ENCODE measurements at places on chromosomes 16 and 17. TPM values are rescaled to one million over a fixed set of nuclear protein-coding genes. Genes with fewer than 3 reads are reported as not detected.

DNA sequence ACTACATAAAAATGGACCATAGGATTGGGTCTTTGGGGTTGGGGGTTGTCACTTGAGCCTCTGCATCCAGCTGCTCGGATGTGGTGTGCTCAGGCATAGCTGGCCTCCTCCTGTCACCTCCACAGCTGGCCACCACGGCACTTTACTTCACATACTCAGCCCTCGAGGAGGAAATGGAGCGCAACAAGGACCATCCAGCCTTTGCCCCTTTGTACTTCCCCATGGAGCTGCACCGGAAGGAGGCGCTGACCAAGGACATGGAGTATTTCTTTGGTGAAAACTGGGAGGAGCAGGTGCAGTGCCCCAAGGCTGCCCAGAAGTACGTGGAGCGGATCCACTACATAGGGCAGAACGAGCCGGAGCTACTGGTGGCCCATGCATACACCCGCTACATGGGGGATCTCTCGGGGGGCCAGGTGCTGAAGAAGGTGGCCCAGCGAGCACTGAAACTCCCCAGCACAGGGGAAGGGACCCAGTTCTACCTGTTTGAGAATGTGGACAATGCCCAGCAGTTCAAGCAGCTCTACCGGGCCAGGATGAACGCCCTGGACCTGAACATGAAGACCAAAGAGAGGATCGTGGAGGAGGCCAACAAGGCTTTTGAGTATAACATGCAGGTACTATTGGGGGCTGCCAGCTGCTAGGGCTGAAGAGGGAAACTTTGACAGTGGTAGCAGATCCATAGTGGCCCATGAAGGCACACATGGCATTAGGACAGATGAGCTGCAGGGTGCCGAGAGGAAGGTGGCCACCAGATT lies 30.8 kb downstream of the CDIP1 start:
- no peaks in the 10 kb centered on the region for H3K27me3 ChIP-seq
- H3K4me3 ChIP-seq: no peak overlapping the region
- no peaks in the 10 kb centered on the region for H3K4me1 ChIP-seq
- no peak for DNase-seq
- H3K36me3 ChIP-seq: peaks cover 7% of the 10 kb centered on the region
- no peak overlapping the region for H3K27ac ChIP-seq

GRCh38 chr16:4968879-4969483 lies 10.9 kb downstream of the SEC14L5 start:
- H3K27me3 ChIP-seq: no peaks in the 10 kb centered on the region
- H3K4me1 ChIP-seq: no peaks in the 10 kb centered on the region
- no peaks in the 10 kb centered on the region for H3K36me3 ChIP-seq
- no peak overlapping the region for H3K4me3 ChIP-seq

DNA sequence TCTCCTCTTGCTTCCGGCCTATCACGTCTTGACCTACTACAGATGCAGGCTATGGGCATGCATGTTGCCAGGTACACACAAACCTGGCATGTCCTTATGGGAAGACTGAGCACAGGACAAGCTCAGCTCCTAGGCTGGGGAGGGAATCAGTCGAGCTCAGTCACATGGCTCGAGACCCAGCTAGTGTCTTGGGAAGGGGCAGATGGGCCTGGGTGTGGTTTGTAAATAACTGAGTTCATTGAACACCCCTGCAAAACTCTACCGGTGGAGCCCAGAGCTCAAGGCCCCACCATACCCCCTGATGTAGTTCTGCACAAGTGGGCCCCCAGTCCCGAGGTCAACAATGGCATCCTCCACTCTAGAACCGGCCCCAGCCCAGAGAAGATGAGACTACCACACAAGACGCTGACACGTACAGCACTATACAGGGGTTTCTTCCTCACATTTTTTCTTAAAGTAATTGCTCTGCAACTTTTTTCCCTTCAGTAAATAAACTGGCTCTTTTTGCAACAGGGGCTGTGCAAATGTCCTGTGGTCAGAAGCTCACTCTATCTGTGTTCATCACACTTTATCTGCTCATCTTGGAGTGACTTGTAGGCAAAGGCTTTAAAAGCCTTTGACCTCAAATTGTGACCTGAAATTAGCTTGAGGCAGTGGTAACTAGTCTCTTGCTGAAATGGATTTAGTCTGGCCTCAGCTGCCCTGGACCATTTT lies 22.9 kb downstream of the ZNHIT3 start:
- no peak for DNase-seq
- H3K36me3 ChIP-seq: no peaks in the 10 kb centered on the region
- no peak overlapping the region for H3K27ac ChIP-seq
- H3K4me1 ChIP-seq: no peaks in the 10 kb centered on the region
- no peaks in the 10 kb centered on the region for H3K27me3 ChIP-seq

Gene TPSG1
- total RNA-seq: not detected

- H3K4me1 ChIP-seq: peaks cover 4% of the 10 kb centered on the region
- H3K27me3 ChIP-seq: no peaks in the 10 kb centered on the region
- peak overlapping the region; percentile 97 for H3K27ac ChIP-seq
- no peaks in the 10 kb centered on the region for H3K36me3 ChIP-seq
- peak overlapping the region; percentile 99 for H3K4me3 ChIP-seq
Observed at GRCh38 chr17:39729280-39729851, 966 bp downstream of the MIEN1 start.

DNA sequence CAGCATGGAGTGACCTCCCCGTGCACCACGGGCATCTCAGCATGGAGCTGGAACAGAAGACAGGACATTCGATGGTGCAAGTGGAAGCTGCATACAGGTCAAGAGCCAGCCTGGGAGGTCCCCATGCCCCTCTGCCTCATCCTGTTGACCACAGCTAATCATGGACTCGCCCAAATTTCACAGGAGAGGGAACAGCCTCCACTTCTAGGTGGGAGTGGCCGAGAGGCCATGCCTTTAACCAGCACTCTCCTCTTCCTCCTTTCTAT lies 3.8 kb upstream of the SLC47A2 start:
- no peak overlapping the region for H3K27ac ChIP-seq
- no peak overlapping the region for H3K4me3 ChIP-seq
- peaks cover 3% of the 10 kb centered on the region for H3K4me1 ChIP-seq

Gene NLRC5
- 34.4 TPM for total RNA-seq

Gene ASPA
- 3.8 TPM for total RNA-seq

DNA sequence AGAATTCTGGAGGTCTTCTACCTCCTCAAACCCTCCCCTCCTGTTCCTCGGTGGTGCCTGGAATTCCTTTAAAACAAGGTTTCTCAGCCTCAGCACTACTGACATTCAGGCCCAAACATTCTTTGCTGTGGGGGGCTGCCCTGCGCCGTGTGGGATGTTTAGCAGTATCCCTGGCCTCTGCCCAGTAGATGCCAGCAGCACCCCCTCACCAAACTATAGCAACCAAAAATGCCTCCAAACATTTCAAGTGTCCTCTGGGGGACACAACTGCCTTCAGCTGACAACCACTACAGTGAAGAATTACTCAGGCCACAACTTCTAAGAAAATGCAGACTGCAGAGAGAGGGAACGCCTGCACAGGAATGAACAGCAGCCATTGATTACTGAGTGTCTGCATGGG lies 28.4 kb downstream of the TEKT5 start:
- no peak for DNase-seq
- no peak overlapping the region for H3K27ac ChIP-seq
- no peak overlapping the region for H3K4me3 ChIP-seq
- no peaks in the 10 kb centered on the region for H3K4me1 ChIP-seq

GRCh38 chr17:40130352-40131042 lies 8.7 kb downstream of the MSL1 start:
- no peak overlapping the region for H3K4me3 ChIP-seq
- DNase-seq: no peak
- no peaks in the 10 kb centered on the region for H3K36me3 ChIP-seq
- peak overlapping the region; percentile 37 for H3K27ac ChIP-seq
- no peaks in the 10 kb centered on the region for H3K4me1 ChIP-seq

Gene OXLD1
- 43.6 TPM for total RNA-seq

Gene ELMO3
- total RNA-seq: 19.7 TPM

DNA sequence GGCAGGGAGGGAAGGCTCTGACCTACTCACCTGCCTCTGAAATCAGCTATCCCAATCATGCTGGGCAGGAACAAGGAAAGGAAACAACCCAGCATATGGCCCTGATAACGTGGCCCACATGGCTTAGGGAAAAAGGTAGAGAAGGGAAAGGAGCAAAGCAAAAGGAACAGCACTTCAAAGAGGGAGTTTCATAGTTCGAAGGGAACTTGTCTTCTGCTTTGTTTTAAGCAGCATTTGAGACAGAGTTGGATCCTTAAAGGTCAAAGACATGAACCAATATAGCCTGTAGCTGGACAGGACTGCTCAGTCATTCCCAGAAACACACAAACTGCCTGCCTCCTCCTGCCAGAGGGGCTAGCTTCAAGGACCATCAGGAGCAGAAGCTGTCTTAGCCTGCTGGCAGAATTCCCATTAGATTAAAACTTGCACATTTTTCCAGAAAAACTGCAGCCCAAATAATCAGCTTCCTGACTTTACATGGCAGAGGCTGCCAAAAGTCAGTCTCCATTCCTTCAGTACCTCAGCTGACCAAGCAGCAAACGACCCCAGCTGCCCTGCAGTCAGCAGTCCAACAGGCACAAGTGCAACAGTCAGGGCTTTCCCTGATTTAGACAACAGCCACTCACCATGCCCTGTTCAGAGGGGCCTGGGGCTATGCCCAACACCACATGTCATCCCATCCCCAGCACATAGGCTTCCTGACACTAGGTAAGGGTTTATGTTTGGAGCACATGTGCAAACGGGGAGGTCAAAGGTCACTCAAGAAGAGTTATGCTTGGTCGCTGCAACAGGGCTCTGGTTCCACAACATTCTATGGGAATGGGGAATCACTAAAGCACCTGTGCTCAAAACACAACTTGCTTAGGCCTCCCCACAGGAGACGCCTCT lies 32.5 kb downstream of the RANBP10 start:
- H3K36me3 ChIP-seq: no peaks in the 10 kb centered on the region
- H3K4me1 ChIP-seq: no peaks in the 10 kb centered on the region
- DNase-seq: no peak
- H3K27ac ChIP-seq: peak overlapping the region; percentile 40
- no peak overlapping the region for H3K4me3 ChIP-seq

Gene PDK2
- total RNA-seq: 53.4 TPM

DNA sequence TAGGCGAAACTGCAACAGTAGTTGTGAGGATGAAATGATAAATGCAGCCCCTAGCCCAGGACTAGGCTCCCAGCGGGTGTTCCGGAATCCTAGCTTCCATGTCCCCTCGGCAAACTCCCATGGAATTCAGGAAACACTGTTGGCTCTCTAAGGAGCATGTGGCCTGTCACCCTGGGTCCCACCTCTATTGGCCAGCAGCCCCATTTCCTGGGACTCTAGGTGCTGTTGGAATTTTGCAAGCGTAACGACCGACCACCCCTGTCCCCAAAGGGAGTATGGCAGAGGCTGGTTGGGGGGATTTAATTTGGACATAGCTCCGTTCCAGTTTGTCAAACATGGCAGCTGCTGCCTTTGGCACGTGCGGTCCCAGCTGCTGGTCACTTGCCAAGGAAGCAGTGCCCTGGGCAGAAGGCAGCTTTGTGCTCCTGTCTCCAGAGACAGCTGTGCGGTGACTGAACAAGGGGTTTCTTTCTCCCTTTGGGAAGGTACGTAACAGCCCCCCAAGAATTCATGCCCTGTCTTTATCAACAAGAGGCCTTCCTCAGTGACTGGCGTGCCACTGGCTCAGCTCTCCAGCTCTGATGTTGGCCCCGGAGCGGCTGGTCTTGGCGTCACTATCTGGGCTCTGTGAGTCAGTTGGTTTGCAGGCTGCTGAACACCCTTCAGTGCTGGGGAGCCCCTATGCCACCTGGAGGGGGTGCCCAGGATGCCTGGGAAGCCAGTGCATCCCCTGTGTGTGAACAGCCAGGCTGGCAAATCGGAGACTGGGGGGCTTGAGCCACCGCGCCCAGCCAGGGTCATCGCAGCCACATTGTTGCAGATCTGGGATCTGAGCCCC lies 235.2 kb upstream of the TNRC6C start:
- no peak overlapping the region for H3K4me3 ChIP-seq
- no peaks in the 10 kb centered on the region for H3K4me1 ChIP-seq
- H3K36me3 ChIP-seq: no peaks in the 10 kb centered on the region
- H3K27me3 ChIP-seq: no peaks in the 10 kb centered on the region
- DNase-seq: peak; percentile 15
- H3K27ac ChIP-seq: no peak overlapping the region

GRCh38 chr17:61408151-61409041 lies 8.8 kb downstream of the TBX2 start:
- H3K4me3 ChIP-seq: peak overlapping the region; percentile 6
- H3K27me3 ChIP-seq: no peaks in the 10 kb centered on the region
- H3K36me3 ChIP-seq: no peaks in the 10 kb centered on the region
- no peak for DNase-seq
- peak overlapping the region; percentile 52 for H3K27ac ChIP-seq
- H3K4me1 ChIP-seq: no peaks in the 10 kb centered on the region

GRCh38 chr17:76265624-76266243 lies 586 bp downstream of the UBALD2 start:
- H3K27ac ChIP-seq: peak overlapping the region; percentile 99
- peaks cover 24% of the 10 kb centered on the region for H3K4me1 ChIP-seq
- no peaks in the 10 kb centered on the region for H3K27me3 ChIP-seq
- peak overlapping the region; percentile 97 for H3K4me3 ChIP-seq
- DNase-seq: peak; percentile 49

DNA sequence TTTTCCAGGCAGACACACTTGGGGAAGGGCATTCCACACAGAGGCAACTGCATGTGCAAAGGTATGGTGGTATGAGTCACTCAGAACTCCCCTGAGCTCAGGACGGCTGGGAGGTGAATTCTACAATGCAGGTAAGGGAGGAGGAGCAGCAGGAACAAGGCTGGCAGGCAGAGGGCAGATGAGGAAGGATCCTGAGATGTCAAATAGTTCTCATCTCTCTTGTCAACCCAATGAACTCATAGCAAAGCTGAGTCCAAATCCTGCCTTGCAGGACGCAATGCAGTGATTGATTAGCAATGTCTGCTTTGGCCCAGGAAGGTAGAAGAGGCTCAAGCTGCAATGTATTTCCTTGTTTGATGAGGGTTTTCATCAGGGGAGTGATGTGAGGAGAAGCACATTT lies 243.5 kb downstream of the XYLT1 start:
- no peak overlapping the region for H3K27ac ChIP-seq
- H3K4me3 ChIP-seq: no peak overlapping the region
- H3K4me1 ChIP-seq: peaks cover 5% of the 10 kb centered on the region
- H3K36me3 ChIP-seq: no peaks in the 10 kb centered on the region

- H3K27ac ChIP-seq: peak overlapping the region; percentile 96
- H3K36me3 ChIP-seq: no peaks in the 10 kb centered on the region
- no peak overlapping the region for H3K4me3 ChIP-seq
- peak; percentile 49 for DNase-seq
Observed at GRCh38 chr17:40531051-40531991, 29.9 kb upstream of the TNS4 start.

- no peaks in the 10 kb centered on the region for H3K4me1 ChIP-seq
- H3K27me3 ChIP-seq: no peaks in the 10 kb centered on the region
- no peaks in the 10 kb centered on the region for H3K36me3 ChIP-seq
- H3K4me3 ChIP-seq: no peak overlapping the region
- no peak overlapping the region for H3K27ac ChIP-seq
Observed at GRCh38 chr16:52463904-52464303, 83.0 kb downstream of the TOX3 start.

Gene PTX4
- not detected for total RNA-seq

All from breast epithelium (tissue), 4 donors.